ENCODE measurements at places on chromosomes 7 and 10.

GRCh38 chr10:59372543-59372942, 10.2 kb upstream of the FAM13C start:
- no peak for DNase-seq

GRCh38 chr10:68489919-68490318, 18.1 kb upstream of the DNA2 start:
- no peak for DNase-seq

GRCh38 chr10:11856678-11857077, 33.5 kb downstream of the PROSER2 start:
- DNase-seq: no peak

DNA sequence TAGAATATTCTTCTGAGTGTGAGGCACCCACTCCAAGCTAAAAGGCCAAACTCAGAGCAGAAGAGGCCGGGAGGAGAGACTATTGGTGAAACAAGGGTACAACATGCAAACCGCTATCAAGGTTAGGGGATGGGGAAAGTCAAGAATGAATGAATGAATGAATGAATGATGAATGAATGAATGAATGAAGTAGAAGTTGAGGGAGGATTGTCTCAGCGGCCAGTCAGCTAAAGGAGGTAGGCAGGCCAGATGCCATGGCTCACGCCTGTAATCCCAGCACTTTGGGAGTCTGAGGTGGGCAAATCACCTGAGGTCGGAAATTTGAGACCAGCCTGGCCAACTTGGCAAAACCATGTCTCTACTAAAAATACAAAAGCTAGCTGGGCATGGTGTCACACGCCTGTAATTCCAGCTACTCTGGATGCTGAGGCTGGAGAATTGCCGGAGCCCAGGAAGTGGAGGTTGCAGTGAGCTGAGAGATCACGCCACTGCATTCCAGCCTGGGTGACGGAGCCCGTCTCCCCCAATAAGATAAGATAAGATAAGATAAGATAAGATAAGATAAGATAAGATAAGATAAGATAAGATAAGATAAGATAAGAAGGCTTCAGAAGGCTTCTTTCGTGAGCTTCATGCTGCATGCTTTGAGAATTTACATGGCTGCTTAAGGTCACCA, 250.8 kb downstream of the CCDC3 start:
- no peak for DNase-seq

DNA sequence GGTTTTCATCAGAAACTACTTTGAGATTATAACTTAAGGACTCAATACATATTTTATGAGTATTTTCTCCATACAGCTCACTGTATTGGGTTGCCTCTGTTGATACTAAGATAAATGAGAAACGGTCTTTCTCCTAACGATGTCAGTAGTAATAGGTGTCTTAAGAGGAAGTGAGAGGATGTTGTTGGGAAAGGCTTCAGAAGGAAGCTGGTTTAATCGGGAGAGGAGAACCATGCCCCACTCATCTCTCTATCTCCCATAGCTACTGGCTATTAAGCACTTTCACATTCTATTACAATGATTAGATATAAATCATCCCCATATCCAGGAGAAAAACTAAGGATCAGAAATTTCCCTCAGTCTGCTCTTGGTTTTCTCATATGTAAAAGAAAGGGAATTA, 2.0 kb downstream of the CLEC5A start:
- no peak for DNase-seq

GRCh38 chr7:110531186-110531585, 559.7 kb upstream of the LRRN3 start:
- DNase-seq: no peak

- no peak for DNase-seq
Measured at GRCh38 chr10:130463876-130464364, 327.7 kb downstream of the GLRX3 start.

GRCh38 chr10:2469802-2470201, 597.5 kb upstream of the PFKP start:
- DNase-seq: no peak

DNA sequence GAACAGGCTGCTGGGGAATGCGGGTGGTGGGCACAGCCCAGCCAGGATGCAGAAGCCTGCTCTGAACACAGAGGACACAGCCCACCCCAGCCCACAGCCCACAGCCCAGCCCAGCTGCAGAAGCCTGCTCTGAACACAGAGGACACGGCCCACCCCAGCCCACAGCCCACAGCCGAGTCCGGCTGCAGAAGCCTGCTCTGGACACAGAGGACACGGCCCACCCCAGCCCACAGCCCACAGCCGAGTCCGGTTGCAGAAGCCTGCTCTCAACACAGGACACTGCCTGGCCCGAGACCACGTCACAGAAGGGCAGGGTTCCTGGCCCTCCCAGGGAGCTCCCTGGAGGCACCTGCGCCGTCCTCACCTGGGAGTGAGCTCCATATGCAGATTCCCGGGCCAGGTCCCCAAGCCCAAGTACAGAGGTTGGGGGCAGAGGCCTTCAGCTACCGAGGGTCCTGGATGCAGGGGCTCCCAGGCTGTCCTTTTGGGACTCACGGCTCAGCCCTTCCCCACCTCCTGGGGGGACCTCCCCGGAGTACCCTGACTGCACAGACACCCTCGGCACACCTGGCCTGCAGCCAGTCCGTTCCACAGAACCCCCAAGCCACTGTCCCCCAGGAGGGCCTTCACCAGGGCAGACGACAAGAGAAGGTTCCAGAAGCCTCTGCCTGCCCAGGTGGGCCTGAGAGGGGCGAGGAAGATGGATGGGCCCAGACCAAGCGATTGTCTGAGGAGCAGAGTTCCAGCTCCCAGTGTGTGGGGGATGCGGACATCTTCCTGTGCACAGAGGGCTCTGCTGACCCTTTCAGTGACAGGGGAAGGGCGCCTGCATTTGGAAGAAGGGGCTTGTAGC, 23.7 kb upstream of the FOXL3 start:
- no peak for DNase-seq

All from stromal cell of bone marrow (primary cell).